ENCODE measurements at places on chromosomes 6 and 20. TPM values are rescaled to one million over a fixed set of nuclear protein-coding genes. Genes with fewer than 3 reads are reported as not detected.

Gene SMLR1
- not detected for total RNA-seq

Gene TGM3
- total RNA-seq, result not detected

Gene ZNF341
- 2.0 TPM for total RNA-seq

Gene SLC22A3
- 0.57 TPM for total RNA-seq

Gene PHACTR3
- total RNA-seq, result 0.14 TPM

Gene LPIN3
- 18.0 TPM for total RNA-seq

Measured in astrocyte (in vitro differentiated cells and primary cell).